Gastroesophageal sphincter (tissue), 4 donors: ENCODE measurements at places on chromosomes 4 and X.
A peak's percentile ranks its signal among the peaks of the same experiment; 100 is the strongest.

- peak; percentile 30 for ATAC-seq
- H3K27me3 ChIP-seq = no peaks in the 10 kb centered on the region
- H3K36me3 ChIP-seq = no peaks in the 10 kb centered on the region
- no peak overlapping the region for H3K27ac ChIP-seq
- no peak overlapping the region for H3K4me3 ChIP-seq
Observed at GRCh38 chrX:44152852-44153251, 179.7 kb upstream of the NDP start.

DNA sequence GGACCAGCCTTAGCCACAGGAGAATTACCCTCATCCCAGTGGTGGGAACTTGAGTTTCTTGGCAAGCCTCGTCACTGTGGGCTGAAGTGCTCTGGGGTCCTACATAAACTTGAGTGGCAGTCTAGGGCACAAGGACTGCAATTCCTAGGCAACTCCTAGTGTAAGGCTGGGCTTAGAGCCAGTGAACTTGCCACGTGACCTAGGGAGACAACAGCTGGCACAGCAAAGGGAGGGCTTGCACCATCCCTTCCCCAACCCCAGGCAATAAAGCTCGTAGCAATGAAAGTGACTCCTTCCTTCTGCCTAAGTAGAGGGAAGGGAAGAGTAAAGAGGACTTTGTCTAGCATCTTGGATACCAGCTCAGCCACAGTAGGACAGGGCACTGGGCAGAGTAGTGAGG lies 81.8 kb downstream of the TEX11 start:
- no peak overlapping the region for H3K27ac ChIP-seq
- peaks cover 5% of the 10 kb centered on the region for H3K27me3 ChIP-seq
- H3K36me3 ChIP-seq = no peaks in the 10 kb centered on the region
- no peaks in the 10 kb centered on the region for H3K4me1 ChIP-seq
- ATAC-seq = no peak

DNA sequence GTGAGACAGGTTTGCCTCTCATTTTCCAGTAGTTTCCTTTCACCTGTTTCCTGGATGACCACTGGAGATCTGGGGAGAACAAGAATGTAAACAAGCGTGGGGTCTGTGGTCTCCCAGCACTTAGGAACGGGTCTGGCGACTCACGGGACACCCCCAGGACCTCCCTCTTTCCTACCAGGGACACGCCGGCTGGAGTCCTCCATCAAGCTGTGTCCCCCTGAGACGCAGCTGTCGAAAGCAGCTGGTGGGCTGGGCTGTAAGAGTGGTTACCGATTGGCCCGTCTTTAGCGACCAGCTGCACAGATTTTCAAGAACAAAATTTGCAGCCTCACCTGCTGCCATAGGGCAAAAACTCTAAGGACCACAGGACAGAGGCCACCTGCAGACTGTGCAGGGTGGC lies 11.9 kb downstream of the LRPAP1 start:
- ATAC-seq = no peak
- H3K4me1 ChIP-seq = no peaks in the 10 kb centered on the region
- no peaks in the 10 kb centered on the region for H3K27me3 ChIP-seq
- H3K36me3 ChIP-seq = no peaks in the 10 kb centered on the region
- H3K27ac ChIP-seq = no peak overlapping the region
- no peak overlapping the region for H3K4me3 ChIP-seq

GRCh38 chr4:3384771-3385710 lies 56.7 kb upstream of the HGFAC start:
- H3K27me3 ChIP-seq = no peaks in the 10 kb centered on the region
- peak overlapping the region; percentile 31 for H3K4me3 ChIP-seq
- ATAC-seq = peak; percentile 6
- H3K4me1 ChIP-seq = peaks cover 18% of the 10 kb centered on the region
- peak overlapping the region; percentile 72 for H3K27ac ChIP-seq
- H3K36me3 ChIP-seq = peaks cover 6% of the 10 kb centered on the region

- peaks cover 39% of the 10 kb centered on the region for H3K27me3 ChIP-seq
- peaks cover 8% of the 10 kb centered on the region for H3K4me1 ChIP-seq
- ATAC-seq = peak; percentile 67
- H3K27ac ChIP-seq = peak overlapping the region; percentile 84
- H3K4me3 ChIP-seq = peak overlapping the region; percentile 35
- no peaks in the 10 kb centered on the region for H3K36me3 ChIP-seq
Observed at GRCh38 chr4:173509036-173510001, 20.7 kb downstream of the HAND2 start.

DNA sequence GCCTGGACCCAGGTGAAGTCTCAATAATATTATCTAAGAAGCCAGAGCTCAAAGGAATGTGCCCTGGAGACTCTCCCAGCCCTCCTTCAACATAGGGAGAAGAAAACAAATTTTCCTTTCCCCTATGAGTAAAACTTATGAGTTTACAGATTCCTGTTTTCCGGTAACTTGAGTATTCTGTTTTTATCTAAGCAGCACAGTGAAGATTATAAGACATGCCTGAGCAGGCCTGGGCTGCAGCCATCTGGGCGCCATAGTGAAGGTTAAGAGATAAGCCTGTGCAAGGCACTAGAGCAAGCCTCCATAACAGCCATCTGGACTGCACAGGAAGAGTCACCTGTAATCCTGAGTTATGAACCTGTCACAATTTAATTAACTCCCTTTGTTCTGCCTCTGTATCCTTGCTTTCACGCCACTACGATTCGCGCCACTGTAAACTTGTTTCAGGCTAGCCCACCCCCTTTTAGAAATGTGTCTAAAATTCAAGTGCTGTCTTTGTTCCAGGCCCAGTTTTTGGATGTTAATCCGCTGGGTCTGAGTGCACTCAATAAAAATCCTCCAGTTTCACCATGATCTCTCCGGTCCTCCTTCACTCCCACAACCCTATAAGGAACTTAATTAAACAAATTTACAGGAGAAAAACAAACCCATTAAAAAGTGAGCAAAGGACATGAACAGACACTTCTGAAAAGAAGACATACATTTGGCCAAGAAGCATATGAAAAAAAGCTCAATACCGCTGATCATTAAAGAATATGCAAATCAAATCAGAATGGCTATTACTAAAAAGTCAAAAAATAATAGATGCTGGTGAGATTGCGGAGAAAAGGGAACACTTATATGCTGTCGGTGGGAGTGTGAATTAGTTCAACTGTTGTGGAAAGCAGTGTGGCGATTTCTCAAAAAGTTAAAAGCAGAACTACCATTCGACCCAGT lies 189.5 kb downstream of the APBB2 start:
- no peak overlapping the region for H3K4me3 ChIP-seq
- peaks cover 12% of the 10 kb centered on the region for H3K36me3 ChIP-seq
- no peaks in the 10 kb centered on the region for H3K27me3 ChIP-seq
- H3K27ac ChIP-seq = no peak overlapping the region
- H3K4me1 ChIP-seq = peaks cover 12% of the 10 kb centered on the region

DNA sequence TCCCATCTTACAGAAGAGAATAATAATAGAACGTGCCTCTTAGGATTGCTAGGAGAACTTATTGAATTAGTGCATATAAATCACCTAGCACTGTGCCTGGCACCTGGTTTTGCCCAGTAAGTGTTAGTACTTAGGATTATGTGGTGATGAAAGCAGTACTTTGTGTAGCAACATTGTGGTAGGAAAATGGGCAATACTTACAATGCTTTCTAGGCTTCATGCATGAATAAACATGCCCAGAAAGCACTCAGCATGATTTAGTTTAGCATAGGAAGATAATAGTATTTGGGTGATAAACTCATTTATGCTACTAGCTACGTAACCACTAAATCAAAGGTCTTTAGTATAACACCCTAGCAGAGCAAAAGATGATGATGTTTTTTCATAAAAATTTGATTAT lies 105.6 kb downstream of the NEUROG2 start:
- H3K4me3 ChIP-seq = no peak overlapping the region
- no peak overlapping the region for H3K27ac ChIP-seq
- ATAC-seq = no peak
- no peaks in the 10 kb centered on the region for H3K27me3 ChIP-seq
- H3K4me1 ChIP-seq = no peaks in the 10 kb centered on the region

DNA sequence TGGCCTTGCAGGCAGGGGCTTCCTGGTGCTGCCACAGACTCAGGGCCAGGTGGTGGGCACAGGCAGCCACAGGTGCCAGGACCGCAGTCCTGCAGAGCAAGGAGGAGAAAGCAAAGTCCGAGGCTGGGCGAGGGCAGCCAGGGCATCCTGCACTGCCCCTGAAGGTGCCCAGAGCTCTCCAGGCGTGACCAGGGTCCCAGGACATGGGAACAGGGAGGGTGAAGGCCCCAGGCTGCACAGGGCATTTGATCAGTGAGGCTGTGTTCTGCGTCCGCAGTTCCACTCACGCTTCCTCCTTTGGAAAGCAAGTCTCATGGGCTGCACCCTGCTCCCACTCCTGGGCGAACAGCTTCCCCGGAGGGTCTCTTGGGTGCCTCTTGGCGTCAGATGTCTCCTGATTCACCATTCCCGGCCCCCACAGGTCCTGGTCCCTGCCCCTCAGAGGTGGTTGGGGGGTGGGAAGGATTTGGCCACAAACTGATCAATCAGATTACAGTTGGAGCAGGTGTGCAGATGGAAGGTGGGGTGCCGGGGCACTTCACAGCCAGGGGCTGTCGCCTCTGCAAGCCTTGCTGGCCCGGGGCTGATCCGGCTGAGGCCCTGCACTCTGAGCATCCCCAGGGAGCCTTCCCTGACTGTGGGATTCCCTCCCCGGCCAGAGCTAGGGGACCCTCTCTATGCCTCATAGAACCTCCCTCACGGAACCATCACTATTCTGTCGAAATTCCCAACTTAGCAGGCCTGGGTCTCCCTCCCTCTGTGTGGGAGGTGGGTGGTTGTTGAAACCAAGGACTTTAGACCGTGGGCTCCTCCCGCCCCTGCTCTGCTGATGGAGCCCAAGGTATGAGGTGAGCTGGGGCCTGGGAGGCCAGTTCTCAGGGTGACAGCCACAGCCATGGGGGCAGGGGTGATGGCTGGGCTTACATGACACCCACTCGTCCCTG lies 3.3 kb downstream of the SH3TC1 start:
- no peak for ATAC-seq
- H3K4me1 ChIP-seq = peaks cover 16% of the 10 kb centered on the region
- H3K27me3 ChIP-seq = no peaks in the 10 kb centered on the region

DNA sequence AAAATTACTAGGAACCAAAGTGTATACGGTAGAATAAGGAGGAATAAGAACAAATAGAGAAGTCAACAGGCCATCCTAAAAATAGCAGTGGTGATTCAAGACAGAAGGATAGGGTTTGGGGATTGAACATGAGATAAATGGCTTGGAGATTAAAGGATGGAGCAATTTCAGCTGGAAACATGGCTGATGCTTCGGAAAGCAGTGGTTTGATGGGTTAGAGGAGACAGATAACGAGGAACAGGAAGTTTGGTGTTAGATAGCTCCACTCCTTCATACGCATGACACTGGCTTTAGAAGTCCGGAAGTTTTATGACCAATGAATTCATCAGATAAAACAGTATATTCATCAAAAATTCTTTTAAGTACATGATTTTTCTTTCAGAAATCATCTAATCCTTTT lies 70.8 kb upstream of the GALNTL6 start:
- no peak overlapping the region for H3K27ac ChIP-seq
- no peak overlapping the region for H3K4me3 ChIP-seq
- no peaks in the 10 kb centered on the region for H3K27me3 ChIP-seq
- no peaks in the 10 kb centered on the region for H3K36me3 ChIP-seq
- no peak for ATAC-seq
- H3K4me1 ChIP-seq = no peaks in the 10 kb centered on the region

DNA sequence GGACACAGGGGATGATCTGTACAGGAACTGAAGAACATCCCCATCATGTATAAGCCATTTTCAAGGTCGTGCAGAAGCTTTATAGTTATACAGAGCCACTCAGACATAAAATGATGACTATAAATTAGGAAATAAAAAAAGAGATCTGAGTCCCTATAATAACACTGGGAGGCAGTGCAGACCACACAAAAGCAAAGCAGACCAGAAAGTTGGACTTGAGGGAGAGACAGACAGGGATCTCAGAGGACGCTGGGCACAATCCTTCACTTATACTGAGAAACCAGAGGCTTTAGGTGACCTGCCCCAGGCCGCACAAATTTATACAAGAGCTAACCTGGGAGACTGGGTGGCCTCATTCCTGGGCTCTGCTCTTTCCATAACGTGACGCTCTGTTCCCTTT lies 70.5 kb downstream of the HADH start:
- no peak overlapping the region for H3K27ac ChIP-seq
- no peak for ATAC-seq
- H3K27me3 ChIP-seq = peaks cover 7% of the 10 kb centered on the region
- no peaks in the 10 kb centered on the region for H3K36me3 ChIP-seq

DNA sequence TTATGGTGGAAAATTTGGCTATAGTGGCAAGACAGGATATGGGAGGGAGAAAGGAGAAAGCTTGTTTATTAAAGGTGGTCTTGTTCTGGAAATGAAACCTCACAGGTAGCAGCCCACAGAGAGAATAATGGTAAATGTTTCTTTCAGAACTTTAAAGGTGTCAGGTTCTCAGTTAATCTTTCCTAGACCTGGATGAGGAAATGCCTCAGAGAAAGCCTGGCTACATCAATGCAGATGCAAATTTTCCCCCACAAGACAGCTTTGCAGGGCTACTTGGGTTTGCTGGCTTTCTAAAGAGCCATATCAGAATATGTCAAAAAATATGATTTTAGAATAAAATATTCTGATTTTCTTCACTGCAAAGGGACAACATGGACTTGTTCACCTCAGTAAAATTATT lies 715.0 kb downstream of the FAM133A start:
- no peak for ATAC-seq
- no peak overlapping the region for H3K27ac ChIP-seq
- H3K4me1 ChIP-seq = no peaks in the 10 kb centered on the region
- H3K36me3 ChIP-seq = no peaks in the 10 kb centered on the region
- no peaks in the 10 kb centered on the region for H3K27me3 ChIP-seq
- H3K4me3 ChIP-seq = no peak overlapping the region

GRCh38 chr4:13496605-13497004 lies 12.5 kb upstream of the RAB28 start:
- peaks cover 24% of the 10 kb centered on the region for H3K27me3 ChIP-seq
- H3K36me3 ChIP-seq = no peaks in the 10 kb centered on the region
- H3K4me3 ChIP-seq = no peak overlapping the region
- no peak for ATAC-seq
- no peak overlapping the region for H3K27ac ChIP-seq

DNA sequence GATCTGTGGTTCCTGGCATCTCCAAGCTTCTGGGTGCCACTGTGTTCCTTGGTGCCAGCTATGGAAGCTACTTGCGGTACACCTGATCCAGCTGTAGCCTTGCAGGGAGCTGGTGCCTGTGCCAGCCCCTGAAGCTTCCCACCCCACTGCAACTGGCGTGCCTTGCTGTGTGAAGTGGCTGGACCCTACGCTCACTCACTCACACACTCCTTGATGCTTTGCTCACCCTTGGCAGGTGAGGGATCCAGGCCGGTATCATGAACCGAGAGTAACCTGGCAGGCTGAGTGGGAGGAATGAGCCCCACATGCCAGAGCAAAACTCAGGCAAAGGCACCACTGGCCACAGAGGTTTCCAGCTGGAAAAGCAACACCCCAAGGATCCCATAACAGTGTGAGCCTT lies 31.3 kb upstream of the TEX13C start:
- ATAC-seq = no peak
- H3K27ac ChIP-seq = no peak overlapping the region
- H3K27me3 ChIP-seq = no peaks in the 10 kb centered on the region
- no peaks in the 10 kb centered on the region for H3K4me1 ChIP-seq
- H3K4me3 ChIP-seq = no peak overlapping the region
